Activated CD4-positive, alpha-beta T cell treated with anti-CD3 and anti-CD28 coated beads, Interleukin-2, amount 10 ng/mL, durations not matched to agents 24 days and 14 days (primary cell): ENCODE measurements at places on chromosomes 12 and 14. TPM values are rescaled to one million over a fixed set of nuclear protein-coding genes. Genes with fewer than 3 reads are reported as not detected.

SRRM4 gene
- not detected in 2 replicates for total RNA-seq

SYNE2 gene
- total RNA-seq = 22.0 and 22.4 TPM in 2 replicates

AMDHD1 gene
- 0.21 and 0.54 TPM in 2 replicates for total RNA-seq

ENTPD5 gene
- 10.6 and 12.2 TPM in 2 replicates for total RNA-seq

NYNRIN gene
- total RNA-seq = not detected in 2 replicates

KRT74 gene
- total RNA-seq = not detected in 2 replicates

FAM90A1 gene
- total RNA-seq = 0.14 and 0.31 TPM in 2 replicates

TAS2R9 gene
- not detected in 2 replicates for total RNA-seq

C1S gene
- 1.9 and 2.6 TPM in 2 replicates for total RNA-seq

DNA sequence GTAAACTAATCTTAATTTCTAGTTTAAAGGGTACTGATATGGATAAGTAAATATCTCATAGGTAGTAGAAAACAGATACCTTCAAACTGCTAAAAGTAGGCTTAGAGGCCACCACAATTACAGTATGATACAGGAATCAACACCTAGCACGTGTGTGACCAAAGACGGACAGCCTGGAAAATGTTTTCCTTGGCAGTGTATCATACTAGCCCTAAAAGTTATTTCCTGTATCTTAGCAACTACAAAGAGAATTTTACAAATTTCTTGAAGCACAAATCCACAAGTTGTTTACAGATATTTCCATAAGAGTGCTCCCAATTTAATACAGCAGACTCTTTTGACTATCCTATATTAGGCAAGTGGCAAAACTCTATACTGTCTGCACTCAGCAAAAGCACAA is 106.0 kb downstream of the ITPR2 start:
- no peaks in the 10 kb centered on the region for H3K27me3 ChIP-seq
- no peak for DNase-seq
- no peak overlapping the region for H3K27ac ChIP-seq
- H3K4me1 ChIP-seq = peaks cover 43% of the 10 kb centered on the region

DNA sequence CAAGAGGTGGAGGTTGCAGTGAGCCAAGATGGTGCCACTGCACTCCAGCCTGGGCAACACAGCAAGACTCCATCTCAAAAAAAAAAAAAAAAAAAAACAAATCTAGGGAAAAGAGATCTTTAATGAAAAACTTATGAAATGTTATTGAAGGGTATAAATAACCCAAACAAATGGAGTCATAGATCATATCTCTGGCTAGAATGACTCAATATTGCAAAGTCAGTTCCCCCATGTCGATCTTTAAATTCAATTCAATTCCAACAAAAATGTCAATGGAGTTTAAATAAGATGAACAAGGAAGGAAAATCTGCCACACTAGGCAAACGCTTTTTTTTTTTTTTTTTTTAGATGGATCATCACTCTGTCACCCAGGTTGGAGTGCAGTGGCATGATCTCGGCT is 78.7 kb downstream of the R3HDM2 start:
- H3K4me1 ChIP-seq = no peaks in the 10 kb centered on the region
- H3K36me3 ChIP-seq = peaks cover 28% of the 10 kb centered on the region
- DNase-seq = no peak
- H3K27ac ChIP-seq = no peak overlapping the region

GRCh38 chr12:95624589-95624988 is 73.3 kb upstream of the USP44 start:
- DNase-seq = no peak
- no peak overlapping the region for H3K4me3 ChIP-seq
- no peaks in the 10 kb centered on the region for H3K36me3 ChIP-seq
- H3K27me3 ChIP-seq = no peaks in the 10 kb centered on the region

DNA sequence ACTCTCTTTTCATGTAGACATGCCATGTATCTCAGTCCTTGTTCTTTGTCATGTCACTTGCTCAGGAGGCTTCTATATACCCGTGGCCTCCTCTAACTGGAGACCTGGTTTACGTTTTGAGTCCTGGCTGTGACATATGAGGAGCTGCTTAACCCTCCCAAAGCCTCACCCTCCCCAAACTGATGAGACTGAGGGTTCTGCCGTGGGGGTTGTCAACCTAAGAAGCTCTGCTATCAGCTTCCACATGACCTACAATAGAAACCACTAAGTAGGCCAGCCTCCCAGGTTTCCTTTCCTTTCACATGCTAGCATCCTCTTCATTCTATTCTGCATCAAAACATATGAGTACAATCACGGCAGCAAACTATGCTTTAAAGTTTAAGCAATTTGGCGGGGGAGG is 76.8 kb upstream of the WSCD2 start:
- H3K4me3 ChIP-seq = no peak overlapping the region
- H3K27ac ChIP-seq = no peak overlapping the region
- DNase-seq = no peak
- no peaks in the 10 kb centered on the region for H3K36me3 ChIP-seq
- H3K27me3 ChIP-seq = peaks cover 9% of the 10 kb centered on the region
- no peaks in the 10 kb centered on the region for H3K4me1 ChIP-seq

DNA sequence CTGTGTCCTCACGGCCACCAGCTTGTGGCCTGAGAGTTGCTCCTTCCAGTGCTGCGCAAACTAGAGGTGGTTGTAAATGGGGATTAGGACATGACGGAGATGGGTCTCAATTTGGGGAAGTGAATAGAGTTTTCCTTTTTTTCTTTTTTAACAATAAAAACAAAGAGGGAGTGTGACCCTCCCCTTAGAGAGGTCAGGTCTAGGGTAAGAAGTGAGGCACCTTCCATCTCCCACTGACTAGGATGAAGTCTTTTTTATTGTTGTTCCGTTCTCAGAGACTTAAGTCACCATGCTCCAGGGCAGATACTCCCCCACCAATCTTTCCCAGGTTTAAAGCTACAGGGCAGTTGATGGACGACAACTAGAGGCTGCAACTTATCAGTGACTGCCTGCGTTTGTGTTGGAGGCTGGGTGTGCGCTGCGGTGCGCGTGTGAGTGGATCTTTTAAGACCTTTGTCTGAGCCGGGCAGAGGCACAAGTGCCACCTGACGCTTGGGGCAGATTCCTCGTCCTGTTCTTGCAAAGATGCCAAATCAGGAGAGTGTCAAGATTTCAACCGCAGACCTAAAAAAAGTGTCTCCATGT is 2.1 kb upstream of the GSC start:
- H3K27ac ChIP-seq = peak overlapping the region; percentile 67
- H3K4me3 ChIP-seq = no peak overlapping the region
- peaks cover 7% of the 10 kb centered on the region for H3K36me3 ChIP-seq
- peaks cover 13% of the 10 kb centered on the region for H3K4me1 ChIP-seq
- H3K27me3 ChIP-seq = peaks cover 87% of the 10 kb centered on the region

DNA sequence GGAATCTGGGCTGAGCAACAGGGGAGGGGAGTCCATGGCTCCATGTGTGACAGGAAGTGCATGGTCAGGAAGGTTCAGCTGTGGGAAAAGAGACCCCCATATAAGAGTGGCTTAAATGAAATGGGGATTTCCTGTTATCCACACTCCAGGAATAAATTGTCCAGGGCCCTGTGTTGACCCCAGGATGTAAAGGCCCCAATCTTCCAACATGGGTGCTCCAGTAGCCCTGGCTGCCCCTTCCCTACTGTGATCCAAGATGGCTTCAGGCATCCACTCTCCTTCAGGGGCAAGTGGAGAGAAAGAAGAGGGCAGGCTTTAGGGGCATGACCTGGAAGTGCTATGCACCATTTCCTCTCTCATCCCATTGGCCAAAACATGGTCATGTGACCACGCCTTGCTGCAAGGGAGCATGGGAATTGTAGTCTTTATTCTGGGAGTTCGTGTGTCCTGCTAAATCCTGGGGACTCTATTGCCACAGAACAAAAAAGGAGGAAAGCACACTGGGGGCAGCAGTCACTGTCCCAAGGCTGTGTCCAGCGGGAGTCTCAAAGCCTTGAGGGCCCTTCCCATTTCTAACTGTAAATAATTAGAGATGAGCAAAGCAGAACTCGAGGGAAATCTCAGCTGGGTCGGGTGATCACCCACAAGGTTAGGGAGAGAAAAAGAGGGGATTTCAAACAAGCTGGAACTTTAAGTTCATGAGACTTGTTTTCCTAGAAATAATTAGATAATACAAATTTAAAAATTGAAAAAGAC is 289.2 kb downstream of the ADGRD1 start:
- no peak overlapping the region for H3K27ac ChIP-seq
- DNase-seq = peak; percentile 66
- no peaks in the 10 kb centered on the region for H3K36me3 ChIP-seq
- no peak overlapping the region for H3K4me3 ChIP-seq
- H3K4me1 ChIP-seq = peaks cover 8% of the 10 kb centered on the region
- no peaks in the 10 kb centered on the region for H3K27me3 ChIP-seq

- no peak for DNase-seq
- H3K36me3 ChIP-seq = no peaks in the 10 kb centered on the region
- H3K4me3 ChIP-seq = no peak overlapping the region
- H3K4me1 ChIP-seq = peaks cover 1% of the 10 kb centered on the region
- H3K27me3 ChIP-seq = peaks cover 63% of the 10 kb centered on the region
Observed at GRCh38 chr14:24347134-24347533, 7.3 kb upstream of the RIPK3 start.

DNA sequence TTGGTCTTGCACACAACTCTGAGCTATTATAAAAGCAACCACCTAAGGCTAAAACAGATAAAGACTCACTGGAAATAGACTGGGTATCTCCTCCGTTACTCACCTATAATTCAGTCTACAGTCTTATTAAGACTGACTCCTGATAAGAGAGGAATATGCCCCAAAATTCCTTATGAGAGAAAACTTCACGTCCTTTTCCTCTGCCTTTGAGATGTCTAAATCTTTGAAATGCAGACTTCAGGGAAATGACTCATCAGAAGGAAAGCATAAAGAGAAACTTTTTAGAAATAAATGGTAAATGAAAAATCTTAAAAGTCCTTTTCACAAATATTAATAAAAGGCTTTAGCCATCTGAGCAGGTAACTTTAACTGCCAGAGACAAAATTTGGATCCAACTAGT is 187.5 kb upstream of the RTL1 start:
- H3K27ac ChIP-seq = no peak overlapping the region
- no peak for DNase-seq
- no peaks in the 10 kb centered on the region for H3K36me3 ChIP-seq
- H3K4me3 ChIP-seq = no peak overlapping the region

GRCh38 chr14:96167224-96168148 is 37.2 kb upstream of the BDKRB2 start:
- no peak overlapping the region for H3K4me3 ChIP-seq
- no peaks in the 10 kb centered on the region for H3K36me3 ChIP-seq
- H3K4me1 ChIP-seq = no peaks in the 10 kb centered on the region
- no peak for DNase-seq

DNA sequence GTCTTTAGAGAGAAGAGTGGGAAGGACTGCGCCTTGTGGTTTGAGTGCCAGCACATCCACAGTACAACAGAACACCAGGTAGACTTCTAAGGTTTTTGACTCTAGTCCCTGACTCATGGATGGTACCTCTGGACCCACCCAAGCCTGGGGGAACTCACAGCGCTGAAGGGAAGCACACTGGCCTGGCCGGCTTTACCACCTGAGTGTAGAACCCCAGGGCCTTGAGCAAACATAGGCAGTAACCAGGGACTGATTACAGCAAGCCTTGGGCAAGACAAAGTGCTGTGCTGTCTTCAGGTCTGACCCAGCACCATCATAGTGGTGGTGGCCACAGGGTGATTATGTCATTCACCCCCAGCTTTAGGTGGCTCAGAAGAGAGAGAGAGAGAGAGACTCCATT is 17.2 kb downstream of the EML5 start:
- no peaks in the 10 kb centered on the region for H3K27me3 ChIP-seq
- no peak for DNase-seq
- no peak overlapping the region for H3K4me3 ChIP-seq
- no peak overlapping the region for H3K27ac ChIP-seq

GRCh38 chr12:103791350-103791920 is 49.6 kb downstream of the NT5DC3 start:
- H3K36me3 ChIP-seq = peaks cover 6% of the 10 kb centered on the region
- H3K27me3 ChIP-seq = no peaks in the 10 kb centered on the region
- H3K4me3 ChIP-seq = no peak overlapping the region

DNA sequence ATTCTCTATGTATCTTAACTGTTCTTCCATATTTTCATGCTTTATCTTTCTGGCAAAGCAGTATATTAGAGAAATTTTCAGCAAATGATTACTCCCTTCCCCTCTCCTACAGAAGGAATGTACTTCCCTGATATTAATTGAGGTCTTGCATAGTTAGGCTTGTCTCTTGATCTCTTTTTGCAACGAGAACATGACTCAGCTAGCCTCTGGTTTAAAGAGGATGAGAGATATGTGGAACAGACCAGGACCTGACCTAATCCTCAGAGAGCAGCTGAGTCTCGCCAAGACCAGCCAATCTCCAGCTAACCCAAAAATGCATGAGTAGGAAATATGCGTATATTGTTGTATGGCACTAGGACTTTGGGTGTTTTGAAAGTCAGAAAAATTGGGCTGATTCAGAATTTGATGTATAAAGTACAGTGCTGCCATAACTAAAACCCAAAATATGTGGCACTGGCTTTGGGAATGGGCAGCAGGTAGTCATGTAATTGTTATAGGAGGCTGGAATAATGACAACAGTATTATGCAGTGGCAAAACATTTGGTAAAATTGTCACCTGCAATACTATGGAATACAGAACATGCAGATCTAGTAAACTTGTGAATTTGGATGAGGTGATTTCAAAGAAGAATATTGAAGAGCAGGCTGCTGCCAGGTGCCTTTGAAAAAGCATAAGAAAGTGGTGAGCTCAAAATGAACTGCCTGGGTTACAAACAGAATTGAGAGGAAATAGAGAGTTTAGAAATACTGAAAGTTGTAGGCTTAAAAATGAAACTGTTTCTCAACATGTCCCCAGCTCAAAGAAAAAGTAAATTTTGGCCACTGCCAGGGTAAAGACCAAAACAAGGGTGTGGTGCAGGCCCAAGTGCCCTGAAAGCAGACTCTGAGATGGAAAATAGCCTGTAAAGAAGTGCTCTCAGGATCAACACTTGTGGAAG is 9.3 kb upstream of the USP15 start:
- H3K4me1 ChIP-seq = peaks cover 27% of the 10 kb centered on the region
- DNase-seq = peak; percentile 80
- H3K27ac ChIP-seq = peak overlapping the region; percentile 92
- peaks cover 13% of the 10 kb centered on the region for H3K36me3 ChIP-seq
- peak overlapping the region; percentile 65 for H3K4me3 ChIP-seq

GRCh38 chr12:26318661-26319068 is 123.3 kb downstream of the SSPN start:
- peaks cover 9% of the 10 kb centered on the region for H3K27me3 ChIP-seq
- H3K36me3 ChIP-seq = no peaks in the 10 kb centered on the region
- no peak for DNase-seq
- H3K4me3 ChIP-seq = no peak overlapping the region

GRCh38 chr14:41663473-41663850 is 56.8 kb downstream of the LRFN5 start:
- H3K27me3 ChIP-seq = no peaks in the 10 kb centered on the region
- no peak for DNase-seq
- H3K4me3 ChIP-seq = no peak overlapping the region
- H3K27ac ChIP-seq = no peak overlapping the region
- no peaks in the 10 kb centered on the region for H3K4me1 ChIP-seq

GRCh38 chr12:53454707-53455106 is 2.8 kb downstream of the PCBP2 start:
- peak overlapping the region; percentile 99 for H3K4me3 ChIP-seq
- H3K36me3 ChIP-seq = peaks cover 59% of the 10 kb centered on the region
- peaks cover 37% of the 10 kb centered on the region for H3K4me1 ChIP-seq

GRCh38 chr12:113271853-113272561 is 50.7 kb downstream of the TPCN1 start:
- H3K27me3 ChIP-seq = no peaks in the 10 kb centered on the region
- H3K36me3 ChIP-seq = peaks cover 30% of the 10 kb centered on the region
- H3K4me1 ChIP-seq = peaks cover 16% of the 10 kb centered on the region
- H3K27ac ChIP-seq = peak overlapping the region; percentile 53
- no peak for DNase-seq
